ENCODE measurements at places on chromosomes 3 and 15.

DNA sequence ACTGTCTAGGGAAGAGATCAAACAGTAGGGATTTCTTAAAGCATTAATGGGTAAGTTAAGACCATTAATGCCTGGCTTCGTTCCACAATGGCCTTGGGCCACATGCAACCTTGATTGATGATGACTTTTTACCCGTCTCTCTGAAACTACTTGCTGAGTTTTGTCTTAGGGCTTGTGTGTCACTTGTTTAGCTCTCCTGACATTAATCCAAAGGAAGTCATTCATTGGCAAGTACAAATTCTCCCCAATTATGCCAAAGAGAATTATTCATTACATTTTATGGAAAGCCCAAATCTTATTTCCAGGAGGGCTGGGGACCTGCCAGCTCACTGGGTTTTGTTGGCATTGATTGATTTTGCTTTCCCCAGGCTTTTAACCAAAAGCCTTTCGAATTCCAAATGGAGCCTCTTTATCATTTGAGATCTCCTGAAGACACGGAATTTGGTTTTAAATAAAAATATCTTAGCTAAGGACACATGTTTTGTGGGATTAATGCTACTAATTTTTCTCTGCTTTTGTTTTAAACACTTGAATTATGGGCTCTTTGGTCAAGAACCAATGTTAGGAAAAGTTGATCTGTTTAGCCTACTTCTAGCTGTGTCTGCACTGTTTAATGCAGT is 40.7 kb downstream of the SERPINI1 start:
- peak; percentile 21 for DNase-seq

DNA sequence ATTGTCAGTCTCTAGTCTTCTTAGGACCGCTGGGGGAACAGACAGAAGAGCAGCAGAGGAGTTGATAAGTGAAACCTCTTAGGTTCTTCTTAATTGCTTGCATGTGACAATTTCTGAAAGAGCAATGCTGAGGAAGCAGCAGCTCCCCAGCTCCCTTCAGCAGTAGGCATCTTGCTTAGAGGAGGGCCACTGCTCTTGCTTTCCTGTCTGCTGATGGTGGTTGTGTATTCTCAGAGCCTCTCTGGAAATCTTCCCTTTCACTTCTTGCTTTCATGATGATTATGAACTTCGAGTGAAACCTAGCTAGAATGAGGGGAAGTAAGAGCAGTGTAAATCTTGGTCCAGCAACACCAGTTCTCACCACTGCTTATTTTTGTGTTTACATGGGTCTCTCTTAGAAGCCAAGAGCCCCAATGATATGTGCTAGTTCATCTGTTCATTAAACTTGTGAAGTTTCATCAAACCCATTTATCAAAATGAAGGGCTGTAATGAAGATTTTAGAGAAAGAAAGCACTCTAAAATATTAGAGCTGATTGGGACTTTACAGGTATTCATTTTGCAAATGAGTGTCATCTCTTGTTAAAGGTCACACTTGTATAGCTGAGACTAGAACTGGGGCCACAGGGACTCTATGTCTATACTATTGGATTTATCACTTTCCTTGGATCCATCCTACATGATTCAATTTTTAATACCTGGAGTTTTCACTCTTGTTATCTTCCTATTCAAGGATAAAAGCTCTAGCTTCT is 246.7 kb downstream of the LPP start:
- no peak for DNase-seq

DNA sequence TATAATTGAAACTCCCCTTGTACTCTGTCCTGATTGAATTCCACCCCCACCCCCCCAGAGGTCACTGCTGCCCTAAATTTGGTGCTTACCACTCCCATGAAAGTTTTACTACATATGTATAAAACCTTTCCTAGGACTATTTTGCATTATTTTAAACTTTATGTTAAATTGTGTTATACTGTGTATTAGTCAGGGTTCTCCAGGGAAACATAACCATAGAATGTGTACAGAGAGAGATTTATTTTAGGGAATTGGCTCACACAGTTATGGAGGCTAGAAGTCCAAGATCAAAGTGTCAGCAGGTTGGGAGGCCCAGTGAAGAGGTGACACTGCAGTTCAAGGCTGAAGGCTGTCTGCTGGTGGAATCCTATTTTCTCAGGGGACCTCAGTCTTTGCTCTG is 29.2 kb downstream of the BFSP2 start:
- DNase-seq = no peak

GRCh38 chr3:168070919-168071318 is 24.8 kb downstream of the GOLIM4 start:
- no peak for DNase-seq

- peak; percentile 47 for DNase-seq
These were observed 55.2 kb upstream of the GBE1 start for GRCh38 chr3:81816473-81817250.

DNA sequence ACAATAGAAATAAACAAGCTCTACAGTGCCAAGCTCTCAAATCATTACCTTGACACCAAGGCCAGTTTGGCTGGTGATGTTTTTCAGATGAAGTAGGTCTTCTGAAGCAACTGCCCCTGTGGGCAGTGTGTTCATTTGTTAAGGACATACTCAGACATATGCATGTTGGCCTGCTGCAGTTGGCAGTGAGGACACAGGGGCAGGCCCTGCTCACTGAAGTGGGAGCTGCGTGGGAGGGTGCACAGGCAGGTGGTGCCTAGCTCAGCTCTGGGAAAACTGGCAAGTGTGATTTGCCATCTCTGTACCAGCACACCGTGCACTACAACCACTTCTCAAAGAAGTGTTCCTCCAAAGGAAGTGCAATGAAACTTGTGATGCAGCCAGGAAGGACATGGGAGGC is 28.5 kb upstream of the SNRK start:
- no peak for DNase-seq
